ENCODE measurements at places on chromosomes 2 and 18. TPM values are rescaled to one million over a fixed set of nuclear protein-coding genes. Genes with fewer than 3 reads are reported as not detected.
A peak's percentile ranks its signal among the peaks of the same experiment; 100 is the strongest.

GRCh38 chr2:134411279-134411827, 157.5 kb downstream of the MGAT5 start:
- H3K36me3 ChIP-seq, result no peaks in the 10 kb centered on the region
- H3K4me3 ChIP-seq, result no peak overlapping the region
- H3K4me1 ChIP-seq, result peaks cover 5% of the 10 kb centered on the region
- H3K27me3 ChIP-seq, result no peaks in the 10 kb centered on the region
- H3K27ac ChIP-seq, result 0 out of 2 replicates have a peak overlapping the region, but pooled peaks have one; percentile 36
- no peak for DNase-seq

GRCh38 chr18:27769152-27769551, 407.8 kb downstream of the CDH2 start:
- no peak overlapping the region for H3K4me3 ChIP-seq
- H3K27me3 ChIP-seq, result no peaks in the 10 kb centered on the region
- no peaks in the 10 kb centered on the region for H3K4me1 ChIP-seq
- H3K27ac ChIP-seq, result no peak overlapping the region
- DNase-seq, result no peak

GRCh38 chr2:72155151-72155550, 7.5 kb upstream of the CYP26B1 start:
- DNase-seq, result no peak
- no peak overlapping the region for H3K27ac ChIP-seq
- no peaks in the 10 kb centered on the region for H3K36me3 ChIP-seq
- H3K4me3 ChIP-seq, result no peak overlapping the region

DNA sequence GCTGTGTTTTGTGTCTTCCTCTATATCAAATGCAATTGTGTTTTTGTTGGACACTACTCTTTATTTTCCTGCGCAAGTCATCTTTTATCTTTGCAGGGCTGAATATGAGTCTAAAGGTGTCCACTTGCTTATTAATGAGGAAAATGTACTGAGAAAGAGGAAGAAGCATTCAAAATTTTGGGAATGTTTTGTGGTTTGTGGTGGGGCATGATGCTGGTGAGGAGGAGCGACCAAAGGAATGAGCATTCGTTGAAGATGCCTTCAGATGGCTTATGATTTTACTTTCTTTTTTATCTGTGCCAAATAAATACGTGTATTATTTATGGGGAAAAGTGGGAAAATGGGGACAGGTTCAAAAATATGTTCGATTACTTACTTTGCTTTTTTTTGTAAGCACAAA, 63.9 kb upstream of the SMIM21 start:
- no peak overlapping the region for H3K27ac ChIP-seq
- no peak overlapping the region for H3K4me3 ChIP-seq
- DNase-seq, result no peak
- H3K27me3 ChIP-seq, result no peaks in the 10 kb centered on the region
- H3K36me3 ChIP-seq, result no peaks in the 10 kb centered on the region

- DNase-seq, result no peak
- no peak overlapping the region for H3K27ac ChIP-seq
- H3K4me3 ChIP-seq, result peak overlapping the region; percentile 96
- H3K36me3 ChIP-seq, result no peaks in the 10 kb centered on the region
- peaks cover 19% of the 10 kb centered on the region for H3K4me1 ChIP-seq
These were observed 526 bp downstream of the COX7A2L start for GRCh38 chr2:42360493-42360889.

DNA sequence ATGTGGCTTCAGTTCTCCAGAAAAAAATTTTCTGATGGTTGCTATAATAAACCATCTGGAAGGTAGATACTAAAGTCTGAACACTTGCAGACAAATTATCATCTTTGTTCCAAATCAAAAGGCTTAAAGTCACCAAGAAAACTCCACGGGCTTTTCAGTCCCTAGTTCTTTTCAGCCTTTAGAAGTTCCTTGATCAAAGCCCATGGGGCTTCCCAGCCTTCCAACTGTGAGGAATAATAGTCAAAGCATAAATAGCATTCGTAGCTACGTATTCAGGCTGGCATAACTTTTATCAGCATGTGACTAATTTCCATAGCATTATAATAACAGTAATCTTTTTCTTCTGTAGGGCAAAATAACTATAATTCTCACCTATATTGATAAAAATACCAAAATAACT, 13.9 kb downstream of the SCG2 start:
- peaks cover 12% of the 10 kb centered on the region for H3K4me1 ChIP-seq
- no peak overlapping the region for H3K27ac ChIP-seq
- no peaks in the 10 kb centered on the region for H3K36me3 ChIP-seq
- no peaks in the 10 kb centered on the region for H3K27me3 ChIP-seq
- no peak overlapping the region for H3K4me3 ChIP-seq

DNA sequence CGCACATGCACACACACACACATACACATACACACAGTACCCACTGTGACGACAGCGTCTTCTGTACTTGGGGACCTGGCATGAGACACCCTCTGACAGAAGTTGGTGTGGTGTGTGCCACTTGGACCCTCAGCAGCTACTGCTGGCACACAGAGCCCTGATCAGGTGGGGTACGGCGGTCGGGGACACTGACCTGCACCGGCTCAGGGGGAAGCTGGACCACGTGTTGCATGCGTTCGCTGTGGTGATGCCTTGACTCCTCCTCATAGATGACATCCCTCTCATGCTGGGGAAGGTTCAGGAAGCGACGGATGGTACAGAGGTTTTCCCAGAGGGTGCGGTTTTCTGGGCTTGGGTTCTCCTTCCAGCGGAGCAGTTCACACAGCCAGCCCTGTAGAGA, 149.2 kb downstream of the SATB2 start:
- H3K4me1 ChIP-seq, result no peaks in the 10 kb centered on the region
- no peak overlapping the region for H3K4me3 ChIP-seq
- H3K36me3 ChIP-seq, result no peaks in the 10 kb centered on the region
- no peaks in the 10 kb centered on the region for H3K27me3 ChIP-seq
- no peak overlapping the region for H3K27ac ChIP-seq

GRCh38 chr2:231068525-231069222, 12.0 kb downstream of the PSMD1 start:
- no peaks in the 10 kb centered on the region for H3K27me3 ChIP-seq
- DNase-seq, result no peak
- H3K4me3 ChIP-seq, result no peak overlapping the region
- no peak overlapping the region for H3K27ac ChIP-seq

- no peak overlapping the region for H3K4me3 ChIP-seq
These were observed 42.5 kb downstream of the LYPD1 start for GRCh38 chr2:132627536-132627935.

DNA sequence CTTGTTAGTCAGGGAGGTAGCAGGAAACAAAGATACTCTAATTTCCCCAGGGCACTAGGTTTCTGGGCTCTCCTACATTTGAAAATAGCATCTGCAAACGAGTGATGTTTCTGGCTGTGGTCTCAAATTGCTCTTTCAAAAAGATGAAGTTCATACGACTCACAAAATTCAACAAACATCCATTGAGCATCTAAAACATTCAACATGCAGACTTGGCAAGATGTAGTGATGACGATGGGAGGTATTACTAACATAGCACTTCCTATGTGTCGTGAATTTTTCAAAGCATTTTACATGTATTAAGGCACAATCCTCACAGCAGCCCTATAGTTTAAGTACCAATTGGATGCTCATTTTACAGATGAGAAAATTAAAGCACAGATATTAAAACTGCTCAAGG, 5.2 kb downstream of the CCBE1 start:
- no peak for DNase-seq
- H3K36me3 ChIP-seq, result no peaks in the 10 kb centered on the region
- peaks cover 57% of the 10 kb centered on the region for H3K4me1 ChIP-seq
- no peak overlapping the region for H3K27ac ChIP-seq
- no peak overlapping the region for H3K4me3 ChIP-seq

- DNase-seq, result no peak
- no peaks in the 10 kb centered on the region for H3K27me3 ChIP-seq
These were observed 204.3 kb downstream of the ZNF385B start for GRCh38 chr2:179657068-179657595.

- H3K27me3 ChIP-seq, result no peaks in the 10 kb centered on the region
- H3K36me3 ChIP-seq, result no peaks in the 10 kb centered on the region
- peaks cover 34% of the 10 kb centered on the region for H3K4me1 ChIP-seq
- no peak overlapping the region for H3K27ac ChIP-seq
- DNase-seq, result no peak
These were observed 52.3 kb downstream of the RAB10 start for GRCh38 chr2:26086155-26086637.

GRCh38 chr18:76897257-76897656, 74.9 kb downstream of the ZNF236 start:
- peaks cover 18% of the 10 kb centered on the region for H3K36me3 ChIP-seq
- H3K27me3 ChIP-seq, result no peaks in the 10 kb centered on the region
- no peaks in the 10 kb centered on the region for H3K4me1 ChIP-seq
- no peak overlapping the region for H3K27ac ChIP-seq
- DNase-seq, result no peak

DNA sequence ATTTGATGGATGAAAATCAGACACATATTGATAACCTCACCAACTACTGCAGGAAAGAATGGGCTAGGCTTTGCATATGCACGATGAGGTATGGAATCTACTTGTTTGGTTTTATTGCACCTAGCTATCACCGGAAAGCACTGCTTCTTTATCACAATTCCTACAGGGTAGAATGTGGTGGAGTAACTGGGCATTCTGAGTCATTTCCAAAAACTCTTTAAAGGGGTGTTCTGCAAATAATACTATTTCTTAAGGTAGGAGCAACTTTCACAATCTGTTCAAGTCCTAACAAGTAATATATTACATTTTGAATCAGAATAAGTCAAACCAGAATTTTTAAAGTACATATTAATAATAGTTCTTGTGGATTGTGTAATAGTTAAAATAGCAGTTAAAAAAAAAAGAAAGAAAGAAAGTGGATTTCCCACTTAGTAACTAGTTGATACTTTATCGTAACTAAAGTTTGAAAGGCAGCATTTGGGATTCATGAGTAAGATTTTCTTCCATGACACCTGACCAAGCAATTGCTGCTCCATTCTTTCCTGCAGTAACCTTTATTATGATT, 40.5 kb downstream of the INO80C start:
- H3K27ac ChIP-seq, result no peak overlapping the region
- H3K27me3 ChIP-seq, result no peaks in the 10 kb centered on the region
- DNase-seq, result no peak
- no peaks in the 10 kb centered on the region for H3K36me3 ChIP-seq
- H3K4me3 ChIP-seq, result no peak overlapping the region

The CPS1 gene
- 15.7 TPM for total RNA-seq

The CHRNA1 gene
- total RNA-seq, result not detected

The NT5DC4 gene
- total RNA-seq, result not detected

The CRYGD gene
- total RNA-seq, result 3.4 TPM

The CPO gene
- total RNA-seq, result not detected

The FIGN gene
- 17.2 TPM for total RNA-seq

The VWA3B gene
- total RNA-seq, result not detected

The FBXO48 gene
- 1.1 TPM for total RNA-seq

The CHRND gene
- not detected for total RNA-seq

The SIX3 gene
- total RNA-seq, result not detected

The CAPN14 gene
- total RNA-seq, result 0.54 TPM

The MAB21L4 gene
- not detected for total RNA-seq

The PSD4 gene
- 0.66 TPM for total RNA-seq

The GAD1 gene
- 0.47 TPM for total RNA-seq

The PAX8 gene
- total RNA-seq, result 0.16 TPM

The ARID5A gene
- total RNA-seq, result 7.1 TPM

The FBXO15 gene
- total RNA-seq, result 0.21 TPM

The SULT1C4 gene
- total RNA-seq, result 2.1 TPM
